ENCODE measurements at places on chromosomes 2 and 18.
A peak's percentile ranks its signal among the peaks of the same experiment; 100 is the strongest.

DNA sequence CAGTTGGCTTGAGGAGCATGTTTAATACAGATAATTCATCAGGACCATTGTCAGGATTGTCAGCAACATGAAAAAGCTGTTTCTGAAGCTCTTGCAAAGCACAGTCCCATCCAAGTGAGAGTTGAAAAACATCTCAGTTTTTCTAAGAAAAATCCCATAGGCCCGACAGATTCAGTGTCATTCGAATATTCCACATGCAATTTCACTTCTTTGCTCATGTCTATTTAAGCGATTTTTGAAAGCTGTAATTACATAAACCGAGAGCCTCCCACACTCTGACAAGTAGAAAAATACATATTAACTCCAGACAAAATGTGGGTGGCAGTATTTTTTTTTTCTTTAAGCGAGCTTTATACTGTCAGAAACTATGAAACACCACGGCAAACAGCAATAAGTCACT is 134.7 kb upstream of the GALNT5 start:
- DNase-seq = no peak

GRCh38 chr2:98245491-98245890 is 100.8 kb upstream of the CNGA3 start:
- no peak for DNase-seq

DNA sequence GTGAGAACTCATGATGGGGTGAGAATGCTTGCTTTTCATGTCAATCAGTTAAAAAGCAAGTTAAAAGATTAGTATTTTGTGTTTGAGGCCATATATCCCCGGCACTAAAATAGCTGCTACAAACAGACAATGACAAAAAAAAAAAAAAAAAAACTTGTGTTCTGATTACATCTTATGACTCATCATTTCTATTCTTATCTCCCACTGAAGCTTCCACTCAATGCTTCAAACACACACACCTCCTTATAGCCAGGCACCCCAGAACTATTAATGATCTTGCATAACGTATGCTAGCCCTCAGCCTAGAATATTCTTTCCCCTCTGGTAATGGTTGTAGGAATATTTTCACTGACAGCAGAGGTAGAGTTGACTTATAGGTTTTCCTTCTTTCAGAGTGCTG is 778.3 kb downstream of the TRIB2 start:
- no peak for DNase-seq

GRCh38 chr2:201070948-201071478 is 458 bp downstream of the HYCC2 start:
- no peak for DNase-seq

DNA sequence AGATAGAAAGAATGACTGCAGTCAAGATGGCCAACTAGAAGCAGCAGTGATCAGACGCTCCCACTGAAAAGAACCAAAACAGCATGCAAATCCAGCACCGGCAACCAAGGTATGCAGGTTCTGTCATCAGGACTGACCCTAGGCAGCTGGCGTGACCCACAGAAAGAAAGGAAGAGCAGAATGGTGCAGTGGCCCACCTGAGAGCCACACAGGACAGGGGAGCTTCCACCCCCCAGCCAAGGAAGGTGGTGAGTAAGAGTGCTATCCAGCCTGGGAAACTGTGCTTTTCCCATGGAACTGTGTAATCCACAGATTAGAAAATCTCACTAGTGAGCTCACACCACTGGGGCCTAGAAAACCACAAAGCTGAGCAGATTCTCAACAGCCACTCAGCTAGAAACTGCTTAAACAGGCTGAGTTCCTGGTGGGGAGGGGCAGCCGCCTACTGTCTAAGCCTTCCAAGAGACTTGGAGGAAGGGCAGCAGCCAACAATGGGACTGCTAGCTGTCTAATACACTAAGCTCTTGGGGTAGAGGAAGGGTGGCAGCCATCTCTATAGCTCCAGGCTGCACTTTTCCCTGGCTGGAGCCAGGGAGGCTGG is 127.9 kb downstream of the EVA1A start:
- no peak for DNase-seq

DNA sequence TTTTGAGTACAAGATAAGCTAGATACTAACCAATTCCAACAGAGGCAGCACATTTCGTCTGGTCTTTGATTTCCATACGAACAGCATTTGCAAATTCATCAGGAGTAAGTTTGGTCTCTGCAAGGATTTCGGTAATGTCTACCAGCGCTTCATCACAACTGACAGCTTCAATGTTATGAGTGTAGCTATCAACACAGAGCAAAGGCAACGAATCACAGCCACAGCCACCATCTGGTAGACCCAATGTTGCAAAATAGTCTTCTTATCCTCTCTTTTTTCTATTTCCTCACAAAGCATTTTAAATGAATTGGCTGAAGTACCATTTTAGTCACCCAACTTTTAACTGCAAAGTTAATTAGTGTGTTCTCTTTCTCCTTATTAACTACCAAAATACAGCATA is 68.3 kb downstream of the REV1 start:
- no peak for DNase-seq

DNA sequence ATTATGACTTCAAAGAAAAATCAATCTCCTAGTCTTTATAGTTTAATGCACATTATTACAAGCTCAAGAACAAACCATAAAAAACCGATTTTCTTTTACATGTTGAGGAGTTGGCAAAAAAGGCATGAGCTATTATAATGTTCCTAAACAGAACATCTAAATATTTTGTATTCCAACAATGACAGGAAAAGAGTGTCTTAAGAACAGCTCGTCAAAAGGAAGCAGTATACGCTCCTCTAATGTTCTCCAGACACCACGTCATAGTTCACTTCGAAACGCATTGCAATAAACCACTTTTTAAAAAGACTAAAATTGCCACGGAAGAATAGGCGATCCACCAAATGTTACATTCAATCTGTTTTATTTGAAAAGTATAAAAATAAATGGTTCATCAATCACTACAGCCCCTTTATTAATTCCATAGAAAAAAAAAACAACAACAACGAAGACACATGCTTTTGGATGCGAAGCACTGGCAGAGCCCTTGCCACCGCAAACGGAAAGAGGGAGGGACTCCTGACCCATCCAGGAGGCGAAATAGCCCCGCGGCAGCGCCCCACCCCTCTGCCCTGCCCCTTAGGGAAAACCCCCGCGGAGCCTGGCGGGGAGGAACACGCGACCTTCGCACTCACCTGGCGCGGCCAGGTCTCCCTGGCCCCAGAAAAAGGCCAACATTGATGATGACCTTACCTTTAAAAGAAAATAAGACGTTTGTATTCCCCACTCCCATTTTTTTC is 45.8 kb downstream of the MBP start:
- no peak for DNase-seq

- no peak for DNase-seq
Measured at GRCh38 chr2:172995323-172996244, 80.1 kb upstream of the MAP3K20 start.

- DNase-seq = no peak
Measured at GRCh38 chr2:219142329-219142728, 18.3 kb downstream of the NHEJ1 start.

DNA sequence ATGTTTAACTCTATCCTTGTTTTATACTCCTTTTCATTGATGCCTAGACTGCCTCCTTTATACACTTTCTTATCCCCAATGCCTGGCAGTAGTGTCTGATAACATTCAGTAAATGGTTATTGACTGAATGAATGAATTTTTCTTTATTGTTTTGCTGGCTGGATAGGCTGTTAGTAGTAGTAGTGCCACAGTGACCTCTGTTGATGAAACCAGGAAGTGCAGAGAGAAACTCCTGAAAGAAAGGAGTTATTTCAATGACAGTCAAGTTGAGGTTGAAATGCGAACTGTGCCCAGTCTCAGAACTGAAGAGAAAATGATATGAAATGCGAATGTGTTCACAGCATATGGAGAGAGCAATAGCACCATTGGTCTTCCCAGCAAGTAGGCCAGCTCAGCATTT is 26.8 kb upstream of the SLC9A2 start:
- DNase-seq = peak; percentile 12

DNA sequence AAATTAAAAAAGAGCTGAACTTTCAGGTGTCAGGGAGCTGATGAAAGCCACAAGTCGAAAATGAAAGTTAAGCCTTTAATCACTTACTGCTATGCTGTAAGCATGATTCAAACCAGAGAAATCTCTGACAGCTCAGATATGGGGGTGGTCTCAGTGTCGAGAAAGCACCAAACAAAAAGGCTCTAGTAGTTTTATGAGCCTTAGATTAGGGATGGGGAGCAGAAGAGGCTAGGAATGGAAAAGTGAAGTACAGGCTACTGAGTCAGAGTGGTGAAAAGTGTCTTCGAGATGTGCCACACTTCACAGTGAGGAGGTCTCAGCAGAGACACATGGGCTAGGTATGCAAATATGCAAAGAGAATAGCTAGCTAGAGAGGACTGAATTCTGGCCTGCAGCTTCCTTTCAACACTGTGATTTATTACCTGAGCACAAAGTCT is 482.2 kb downstream of the SPAG16 start:
- DNase-seq = no peak

GRCh38 chr2:29012211-29012681 is 31.1 kb downstream of the TOGARAM2 start:
- DNase-seq = no peak

- DNase-seq = peak; percentile 16
Measured at GRCh38 chr2:159939946-159940345, 122.5 kb downstream of the PLA2R1 start.

GRCh38 chr2:204986641-204987040 is 441.4 kb downstream of the PARD3B start:
- no peak for DNase-seq

- DNase-seq = no peak
Measured at GRCh38 chr18:73009691-73010090, 141.9 kb upstream of the NETO1 start.

GRCh38 chr2:216003876-216004696 is 9.3 kb downstream of the MREG start:
- DNase-seq = no peak

DNA sequence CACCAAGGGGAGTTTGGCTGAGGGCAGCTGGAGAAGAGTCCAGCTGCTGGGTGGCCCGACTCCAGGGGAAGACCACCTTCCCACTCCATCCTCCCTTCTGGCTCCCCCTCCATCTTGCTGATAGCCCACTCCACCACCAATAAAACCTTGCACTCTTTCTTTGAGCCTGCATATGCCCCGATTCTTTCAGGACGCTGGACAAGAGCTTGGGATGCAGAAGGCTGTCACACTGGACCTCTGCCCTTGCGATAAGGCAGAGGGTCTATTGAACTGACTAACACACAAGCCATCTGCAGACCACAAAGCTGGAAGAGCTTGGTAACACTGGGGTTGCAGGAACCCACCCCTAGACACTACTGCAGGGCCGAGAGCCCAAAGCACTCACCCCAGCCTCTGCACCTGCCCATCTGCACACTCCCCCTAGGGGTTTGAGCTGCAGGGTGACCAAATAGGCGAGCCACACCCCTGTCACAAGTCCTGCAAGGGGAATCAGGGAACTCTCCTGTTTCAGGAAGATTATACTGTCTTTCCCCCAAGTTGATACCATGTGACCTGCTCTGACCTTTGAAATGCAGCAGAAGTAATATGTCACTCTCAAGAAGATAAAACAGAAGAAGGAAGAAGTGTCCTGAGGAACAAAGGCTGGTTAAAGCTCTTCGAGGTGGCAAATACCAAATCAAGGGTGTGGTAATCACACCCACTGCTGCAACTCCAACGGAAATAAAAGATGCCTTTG is 70.5 kb downstream of the SMAD4 start:
- no peak for DNase-seq

DNA sequence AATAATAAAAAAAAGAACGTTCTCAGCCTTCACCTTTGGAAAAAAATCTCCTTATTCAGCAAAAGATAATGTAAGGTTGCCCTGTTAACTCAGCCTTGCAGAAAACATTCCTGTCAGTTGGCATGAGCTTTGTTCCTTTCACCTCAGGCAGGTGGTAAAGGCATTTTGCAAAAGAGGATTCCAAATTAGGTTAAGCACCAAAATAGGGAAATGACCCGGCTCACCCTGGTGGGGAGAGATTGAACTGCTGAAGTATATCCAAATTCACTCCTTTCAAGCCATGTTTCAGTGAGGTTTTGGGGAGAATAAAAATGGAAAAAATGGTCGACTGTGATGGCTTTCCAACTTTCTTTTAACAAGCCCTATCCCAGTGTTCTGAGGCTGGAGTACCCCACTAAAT is 1988.8 kb upstream of the PIK3C3 start:
- DNase-seq = peak; percentile 30

DNA sequence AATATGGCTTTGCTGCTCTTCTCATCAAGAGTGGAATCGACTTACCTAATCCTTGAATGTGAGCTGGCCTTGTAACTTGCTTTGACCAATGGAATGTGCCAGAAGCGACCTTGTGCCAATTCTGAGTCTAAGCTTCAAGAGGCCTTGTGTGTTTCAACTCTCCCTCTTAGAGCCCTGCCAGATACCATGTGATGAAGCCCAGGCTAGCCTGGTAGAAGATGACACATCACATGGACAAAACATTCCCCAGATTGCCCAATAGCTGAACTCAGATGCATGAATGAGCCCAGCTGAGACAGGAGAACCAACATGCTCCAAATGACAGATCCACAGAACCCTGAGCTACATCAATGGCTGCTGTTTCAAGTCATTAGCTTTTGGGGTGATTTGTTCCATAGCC is 4.2 kb upstream of the KLHL14 start:
- DNase-seq = no peak

DNA sequence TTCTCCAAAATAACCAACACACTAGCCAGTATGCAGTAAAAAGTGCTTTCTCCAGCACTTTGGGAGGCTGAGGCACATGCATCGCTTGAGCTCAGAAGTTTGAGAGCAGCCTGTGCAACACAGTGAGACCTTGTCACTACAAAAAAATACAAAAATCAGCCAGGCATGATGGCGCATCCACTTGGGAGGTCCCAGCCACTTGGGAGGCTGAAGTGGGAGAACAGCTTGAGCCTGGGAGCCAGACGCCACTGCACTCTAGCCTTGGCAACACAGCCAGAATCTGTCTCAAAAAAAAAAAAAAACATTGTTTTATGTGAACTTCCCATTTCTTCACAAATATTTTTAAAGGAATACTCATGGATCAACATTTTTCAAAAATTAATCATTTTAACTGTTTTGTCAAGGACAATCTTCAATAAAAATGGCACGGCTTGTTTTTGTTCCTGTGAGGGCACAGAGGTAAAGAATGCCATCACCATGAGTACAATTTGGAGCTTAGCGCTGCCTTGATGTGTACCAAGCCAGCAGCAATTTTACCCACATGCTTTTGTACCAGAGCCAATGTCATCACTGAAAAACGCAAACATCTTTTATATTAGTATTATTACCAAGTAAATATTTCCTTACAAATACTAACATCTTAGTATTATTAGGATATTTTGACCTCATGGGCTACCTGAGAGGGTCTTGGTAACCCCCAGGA is 26.7 kb downstream of the RAB1A start:
- no peak for DNase-seq

- DNase-seq = no peak
Measured at GRCh38 chr2:42722320-42723190, 41.4 kb downstream of the OXER1 start.

- DNase-seq = no peak
Measured at GRCh38 chr2:47299555-47299954, 103.4 kb upstream of the MSH2 start.

GRCh38 chr2:98188351-98189046 is 101.5 kb downstream of the VWA3B start:
- DNase-seq = no peak

Data from HEK293T (cell line).